ENCODE measurements at places on chromosomes 5 and 9.

- DNase-seq, result no peak
Observed at GRCh38 chr5:63128018-63128417, 549.4 kb downstream of the LRRC70 start.

DNA sequence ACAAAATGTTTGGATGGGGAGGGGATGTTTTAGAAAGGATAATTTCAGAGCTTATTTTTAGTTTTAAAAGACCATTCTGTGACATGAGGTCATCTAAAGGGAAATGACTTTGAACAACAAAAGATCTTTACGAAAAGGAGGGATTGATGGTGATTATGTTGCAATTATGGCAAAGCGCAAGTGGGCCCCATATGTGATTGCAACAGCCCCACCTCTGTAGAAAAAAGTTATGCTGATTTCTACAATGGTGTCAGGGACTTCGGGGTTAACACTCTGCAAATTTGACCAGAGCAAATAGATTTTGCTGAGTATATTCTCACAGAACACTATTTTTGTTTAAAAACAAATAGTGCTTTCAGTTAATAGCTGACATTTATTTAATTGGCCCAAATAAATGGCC is 312.8 kb downstream of the NSG2 start:
- DNase-seq, result no peak

DNA sequence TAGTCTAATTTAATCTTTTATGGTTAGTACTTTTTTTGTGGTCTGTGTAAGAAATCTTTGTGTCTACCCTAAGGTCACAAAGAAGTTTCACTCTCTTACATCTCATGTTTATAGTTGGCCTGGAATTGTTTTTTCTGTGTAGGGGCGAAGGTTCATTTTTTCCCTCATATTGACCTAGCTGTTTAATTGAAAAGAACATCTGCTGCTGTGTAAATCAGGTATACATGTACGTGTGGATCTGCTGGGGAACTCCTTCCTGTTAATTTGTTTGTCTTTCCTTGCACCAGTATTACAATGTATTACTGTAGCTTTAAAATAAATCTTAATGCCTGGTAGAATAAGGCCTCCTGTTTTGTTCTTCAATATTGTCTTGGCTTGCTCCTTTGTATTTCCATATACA is 37.8 kb downstream of the EXOSC2 start:
- no peak for DNase-seq

DNA sequence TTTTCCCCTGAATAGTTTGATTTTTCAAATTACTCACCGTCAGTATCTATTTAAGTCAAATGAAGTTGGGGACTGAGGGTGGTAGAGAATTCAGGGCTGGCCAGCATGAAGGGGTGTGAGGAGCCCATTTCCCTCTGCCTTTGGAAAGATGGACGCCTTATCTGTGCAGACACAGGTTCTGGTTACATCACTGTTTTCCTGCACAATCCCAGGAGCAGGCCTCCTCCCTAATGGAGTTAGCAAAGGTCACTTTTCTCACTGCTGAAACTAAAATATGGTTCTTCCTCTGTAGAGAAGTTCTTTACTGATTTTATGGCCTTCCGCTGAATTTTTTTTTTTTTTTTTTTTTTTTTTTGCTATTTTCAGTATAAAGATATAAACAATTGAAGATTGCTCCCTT is 69.1 kb downstream of the FOXD1 start:
- no peak for DNase-seq

DNA sequence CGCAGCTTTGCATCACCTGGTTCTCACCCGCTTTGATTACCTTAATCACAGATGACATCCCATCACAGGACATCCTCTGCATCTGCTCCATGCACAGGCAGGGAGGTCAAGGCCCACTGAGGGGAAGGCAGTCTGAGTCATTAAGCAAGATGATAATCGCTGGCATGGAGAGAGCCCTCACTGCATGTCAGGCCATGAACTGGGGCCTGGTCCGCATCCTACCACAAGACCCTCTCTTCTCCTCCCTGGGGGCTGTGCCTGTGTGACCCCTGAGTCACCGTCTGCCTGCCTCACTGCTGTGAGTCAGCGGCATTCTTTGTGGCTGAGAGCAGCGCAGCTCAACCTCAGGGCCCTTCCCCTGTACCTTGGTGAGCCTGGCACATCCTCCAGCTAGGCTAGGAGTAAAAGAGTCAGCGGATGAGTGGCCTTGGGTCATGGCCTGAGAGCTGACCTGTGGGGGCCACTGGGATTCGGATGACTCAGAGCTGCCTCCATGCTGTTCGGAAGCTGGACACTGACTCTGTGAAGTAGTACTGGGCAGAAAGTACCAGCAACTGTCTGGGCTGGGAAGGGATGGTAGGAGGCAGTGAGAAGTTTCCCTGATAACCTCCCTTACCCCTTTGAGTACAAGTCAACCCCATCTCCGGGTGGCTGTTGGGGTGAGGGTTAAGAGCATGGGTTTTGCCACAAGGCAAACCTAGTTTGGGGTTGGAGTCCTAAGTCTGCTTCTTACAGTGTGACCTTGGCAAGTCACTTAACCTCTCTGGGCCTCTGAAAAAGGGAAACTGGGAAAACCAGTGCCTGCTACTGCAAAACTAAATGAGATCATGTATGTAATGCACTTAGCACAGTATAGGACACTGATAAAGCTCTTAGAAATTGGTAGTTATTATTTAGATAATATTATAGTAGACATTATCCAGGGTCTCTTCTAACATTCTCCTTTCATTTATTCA is 14.6 kb upstream of the ARSI start:
- DNase-seq, result peak; percentile 93

GRCh38 chr5:59792983-59793585 is 100.4 kb downstream of the PDE4D start:
- peak; percentile 97 for DNase-seq
